ENCODE measurements at places on chromosomes 3 and 15. TPM values are rescaled to one million over a fixed set of nuclear protein-coding genes. Genes with fewer than 3 reads are reported as not detected.

Gene CRYGS
- total RNA-seq: 5.6 TPM

Gene CLRN1
- total RNA-seq: not detected

Gene ROPN1
- not detected for total RNA-seq

- no peak overlapping the region for H3K4me3 ChIP-seq
- no peaks in the 10 kb centered on the region for H3K4me1 ChIP-seq
- no peaks in the 10 kb centered on the region for H3K36me3 ChIP-seq
- no peak overlapping the region for H3K27ac ChIP-seq
These were observed 141.7 kb downstream of the IL5RA start for GRCh38 chr3:2968475-2968874.

GRCh38 chr3:37324131-37324530, 149.7 kb upstream of the LRRFIP2 start:
- H3K27me3 ChIP-seq: no peaks in the 10 kb centered on the region
- peaks cover 79% of the 10 kb centered on the region for H3K36me3 ChIP-seq
- H3K4me3 ChIP-seq: no peak overlapping the region
- H3K27ac ChIP-seq: no peak overlapping the region
